Right kidney (tissue), 9 donors: ENCODE measurements at places on chromosomes 2 and 18.

DNA sequence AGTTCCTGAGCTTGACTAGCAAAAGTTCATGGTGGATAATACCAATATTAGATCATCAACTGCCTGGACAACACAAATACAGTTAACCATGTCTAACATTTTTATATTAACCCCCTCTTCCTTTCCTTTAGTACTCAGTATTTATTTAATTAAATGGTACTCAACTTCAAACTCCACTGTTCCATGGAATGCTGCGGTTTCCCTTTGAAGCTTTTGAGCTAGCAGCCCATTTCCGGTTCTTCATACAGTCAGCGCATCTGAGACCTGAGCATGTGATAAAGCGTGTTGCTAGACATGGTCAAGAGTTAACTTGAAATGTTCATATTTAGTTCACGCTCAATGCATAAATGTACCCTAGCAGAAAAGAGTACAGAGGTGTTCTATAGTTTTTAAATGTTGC, 278.4 kb downstream of the ALPK2 start:
- DNase-seq, result no peak

DNA sequence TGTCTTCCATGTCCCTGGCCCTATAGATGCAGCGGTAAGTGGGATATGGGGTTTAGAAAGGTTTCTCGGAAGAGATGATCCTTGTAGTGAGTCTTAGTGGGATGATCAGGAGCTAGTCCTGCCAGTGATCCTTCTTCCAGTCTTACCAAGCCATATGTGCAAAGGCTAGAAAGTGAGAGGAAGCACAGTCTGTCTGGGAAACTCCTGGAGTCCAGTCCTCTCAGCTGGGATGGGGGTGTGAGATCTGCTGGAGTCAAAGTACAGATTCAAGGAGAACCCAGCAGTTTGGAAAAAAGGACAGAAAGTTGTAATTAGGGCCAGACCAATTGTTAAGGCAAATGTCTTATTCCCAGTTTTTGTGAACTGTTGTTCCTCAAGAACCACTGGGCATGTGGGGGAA, 83.3 kb downstream of the LIMS1 start:
- DNase-seq, result no peak

DNA sequence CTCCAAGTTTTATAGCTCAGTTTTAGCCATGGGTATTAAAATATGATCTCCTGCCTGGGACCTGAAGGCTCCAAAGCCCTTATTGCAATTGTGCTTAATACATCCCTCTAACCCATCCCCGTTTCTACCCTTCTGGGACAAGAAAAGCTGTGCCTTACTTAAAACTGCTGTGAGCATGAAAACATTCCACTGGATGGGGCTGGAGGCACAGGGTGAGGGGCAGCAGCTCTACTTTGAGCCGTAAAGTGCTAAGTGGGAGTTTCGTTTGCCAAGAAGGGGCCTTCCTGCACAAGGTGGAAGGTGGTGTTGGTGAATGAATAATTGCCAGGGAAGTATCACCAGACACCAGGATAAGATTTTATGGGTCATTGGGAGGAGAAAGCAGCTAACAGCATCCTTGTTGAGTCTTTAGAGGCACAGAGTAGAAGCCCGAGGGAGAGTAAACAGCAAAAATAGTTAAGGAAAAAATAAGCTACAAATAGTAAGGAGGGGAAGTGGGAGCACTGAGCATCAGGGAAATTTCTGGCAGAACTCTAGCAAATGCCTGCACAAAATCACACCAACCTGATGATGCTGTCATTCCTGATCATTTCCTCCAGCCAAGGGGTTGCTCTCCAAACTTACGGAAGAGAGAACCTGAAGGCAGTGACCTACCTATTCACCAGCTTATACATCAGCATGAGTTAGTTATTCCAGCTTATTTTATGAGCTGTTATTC, 218.4 kb downstream of the MREG start:
- no peak for DNase-seq

- DNase-seq, result no peak
These were observed 120.5 kb downstream of the FAM124B start for GRCh38 chr2:224281374-224281773.

GRCh38 chr2:6750411-6751158, 115.1 kb downstream of the CMPK2 start:
- no peak for DNase-seq

DNA sequence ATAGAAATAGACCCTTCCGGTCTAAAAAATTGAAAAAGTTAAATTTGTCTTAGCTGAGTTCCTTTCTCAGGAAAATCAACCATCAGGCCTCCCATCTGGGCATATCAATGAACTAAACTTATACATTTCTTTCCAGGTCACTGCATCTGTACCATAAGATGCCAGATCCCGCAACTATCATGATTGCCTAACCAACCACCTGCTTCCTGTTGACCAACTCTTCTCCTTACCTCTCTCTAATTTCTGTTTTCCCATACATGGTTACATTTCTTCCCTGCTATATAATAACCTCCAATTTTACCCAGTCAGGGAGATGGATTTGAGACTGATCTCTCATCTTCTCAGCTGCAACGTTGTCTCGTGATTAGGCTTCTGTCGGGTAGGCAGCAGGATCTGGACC, 228.7 kb downstream of the FSIP2 start:
- DNase-seq, result no peak

DNA sequence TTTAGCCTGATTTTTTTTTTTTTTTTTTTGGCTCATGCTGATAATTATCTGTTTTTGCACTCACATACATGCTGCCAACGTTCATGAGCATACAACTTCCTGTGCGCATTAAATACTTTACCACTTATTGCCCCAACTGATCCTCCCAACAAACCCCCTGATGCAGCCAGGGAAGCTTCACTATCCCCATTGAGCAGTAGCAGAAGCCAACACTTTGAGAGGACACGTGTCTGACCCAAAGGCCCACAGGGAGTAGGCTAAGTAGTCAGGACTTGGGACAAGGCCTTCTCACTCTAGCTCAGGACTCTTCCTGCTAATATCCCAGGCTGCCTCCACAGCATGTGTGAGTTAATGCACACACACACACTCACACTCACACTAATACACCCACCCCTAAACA, 36.2 kb upstream of the MAT2A start:
- no peak for DNase-seq

DNA sequence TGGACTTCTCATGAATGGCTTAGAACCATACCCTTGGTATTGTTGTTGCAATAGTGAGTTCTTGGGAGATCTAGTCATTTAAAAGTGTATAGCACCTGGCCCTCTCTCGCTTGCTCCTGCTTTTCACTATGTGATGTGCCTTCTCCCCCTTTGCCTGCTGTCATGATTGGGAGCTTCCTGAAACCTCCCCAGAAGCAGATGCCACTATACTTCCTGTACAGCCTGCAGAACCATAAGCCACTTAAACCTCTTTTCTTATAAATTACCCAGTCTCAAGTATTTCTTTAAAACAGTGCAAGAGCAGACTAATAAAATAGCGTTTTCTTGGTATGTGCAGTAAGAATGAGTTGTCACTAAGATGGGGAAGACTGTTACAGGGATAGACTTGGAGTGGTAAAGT, 31.6 kb downstream of the BAZ2B start:
- DNase-seq, result no peak

- DNase-seq, result no peak
These were observed 155.5 kb downstream of the CD8B2 start for GRCh38 chr2:106642679-106643078.

DNA sequence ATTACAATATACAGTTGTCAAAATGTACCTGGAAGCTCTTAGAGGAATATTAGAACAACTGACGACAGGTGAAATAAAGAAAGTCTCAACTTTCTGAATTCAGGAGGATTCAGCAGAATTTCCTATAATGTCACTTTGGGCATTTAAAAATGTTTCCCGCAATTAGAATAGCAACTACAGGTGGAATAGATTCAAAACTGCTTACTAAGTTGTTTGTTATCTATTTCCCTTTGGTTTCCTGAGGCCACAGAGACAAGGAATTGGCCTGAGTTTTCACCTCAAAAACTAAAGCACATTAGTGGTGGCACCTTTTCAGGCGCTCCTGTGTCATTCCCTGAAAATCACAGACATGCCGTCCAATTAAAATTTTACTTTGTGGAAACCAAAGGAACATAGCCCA, 729.2 kb upstream of the FANCL start:
- no peak for DNase-seq

GRCh38 chr2:26072925-26073768, 39.3 kb downstream of the RAB10 start:
- DNase-seq, result no peak

DNA sequence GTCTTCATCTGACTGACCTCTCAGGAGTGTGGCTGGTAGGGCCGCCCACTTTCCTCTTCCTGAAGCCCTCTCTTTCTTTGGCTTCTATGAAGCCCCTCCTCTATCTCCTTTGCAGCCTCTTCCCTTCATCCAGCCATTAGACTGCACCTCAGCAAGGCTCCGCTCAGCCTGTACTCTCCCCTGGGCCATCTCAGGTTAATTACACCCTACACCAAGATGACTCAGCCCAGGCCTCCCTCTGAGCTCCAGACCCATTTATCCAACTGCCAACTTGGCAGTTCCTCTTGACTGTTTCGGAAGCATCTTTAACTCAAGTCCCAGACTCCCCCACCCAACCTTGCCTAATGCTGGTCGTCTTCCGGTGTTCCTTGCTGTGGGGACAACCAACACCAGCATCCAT, 5.8 kb upstream of the WNT6 start:
- DNase-seq, result no peak

- no peak for DNase-seq
These were observed 26.6 kb downstream of the RASGRP3 start for GRCh38 chr2:33503002-33503401.

DNA sequence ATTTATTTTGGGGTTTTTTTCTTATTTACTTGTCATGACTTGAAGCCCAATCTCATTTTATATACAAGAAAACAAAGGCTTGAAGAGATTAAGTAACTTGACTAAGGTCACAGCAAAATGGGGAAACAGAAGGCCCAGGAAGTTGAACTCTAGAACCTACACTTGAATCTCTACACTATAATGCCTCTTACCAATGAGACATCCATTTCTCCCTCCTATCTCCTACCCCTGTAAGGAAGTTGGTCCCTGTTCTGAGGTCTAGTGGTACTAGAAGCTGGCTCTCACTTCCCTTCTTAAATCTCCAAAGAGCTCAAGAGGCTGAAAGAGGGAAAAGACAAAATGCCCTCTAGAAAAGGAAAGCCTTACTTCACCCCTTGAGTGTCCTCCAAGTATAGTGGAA, 25.5 kb upstream of the IHH start:
- DNase-seq, result no peak

GRCh38 chr18:31590570-31590969, 1.1 kb upstream of the TTR start:
- no peak for DNase-seq

- no peak for DNase-seq
These were observed 52.2 kb downstream of the MARCO start for GRCh38 chr2:118994172-118994700.

GRCh38 chr18:8696749-8697211, 8.6 kb upstream of the MTCL1 start:
- no peak for DNase-seq

DNA sequence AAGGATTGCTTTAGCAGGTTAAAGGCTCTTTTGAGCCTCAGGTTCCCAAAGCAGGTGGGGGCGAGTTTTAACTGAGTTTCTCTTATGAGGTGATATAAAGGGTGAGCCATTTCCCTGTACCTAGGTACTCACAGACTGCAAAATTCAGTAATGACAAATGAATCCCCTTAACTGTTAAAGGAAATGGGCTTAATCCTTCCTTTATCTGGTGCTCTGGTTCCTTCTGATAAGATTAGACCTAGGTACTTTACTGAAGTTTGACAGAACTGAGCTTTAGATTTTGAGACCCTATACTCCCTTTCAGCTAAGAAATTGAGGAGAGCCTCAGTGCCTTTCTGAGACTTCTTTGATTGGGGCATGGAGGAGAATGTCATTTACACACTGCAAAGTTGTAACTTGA, 42.6 kb downstream of the STK17B start:
- DNase-seq, result no peak

DNA sequence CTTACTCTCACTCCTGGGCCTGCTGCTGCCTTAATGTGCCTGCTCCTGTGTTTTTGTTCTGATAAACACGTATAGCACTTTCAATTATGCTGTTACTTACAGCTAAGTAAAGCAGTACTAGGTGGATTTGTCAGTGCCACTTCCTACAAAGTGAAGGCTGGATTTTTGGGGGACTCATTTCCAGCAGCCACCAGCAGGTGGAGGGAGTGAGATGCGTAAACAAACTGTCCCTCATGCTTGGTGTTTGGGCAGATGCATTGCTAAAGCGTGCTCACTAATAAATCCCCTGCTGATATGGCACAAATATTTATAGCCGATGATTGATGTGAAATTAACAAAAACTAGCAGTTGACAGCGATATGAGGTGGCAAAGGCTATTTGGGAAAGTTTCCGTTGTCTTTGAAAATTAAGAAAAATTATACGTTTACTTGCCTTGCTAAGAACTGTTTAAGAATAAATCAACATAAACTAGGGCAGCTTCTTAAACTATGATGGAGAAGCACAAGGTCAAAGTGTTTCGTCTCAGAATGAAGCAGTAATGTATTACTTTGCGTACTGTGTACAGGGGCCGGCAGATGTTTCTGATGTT, 101.7 kb downstream of the AGAP1 start:
- DNase-seq, result peak; percentile 54

DNA sequence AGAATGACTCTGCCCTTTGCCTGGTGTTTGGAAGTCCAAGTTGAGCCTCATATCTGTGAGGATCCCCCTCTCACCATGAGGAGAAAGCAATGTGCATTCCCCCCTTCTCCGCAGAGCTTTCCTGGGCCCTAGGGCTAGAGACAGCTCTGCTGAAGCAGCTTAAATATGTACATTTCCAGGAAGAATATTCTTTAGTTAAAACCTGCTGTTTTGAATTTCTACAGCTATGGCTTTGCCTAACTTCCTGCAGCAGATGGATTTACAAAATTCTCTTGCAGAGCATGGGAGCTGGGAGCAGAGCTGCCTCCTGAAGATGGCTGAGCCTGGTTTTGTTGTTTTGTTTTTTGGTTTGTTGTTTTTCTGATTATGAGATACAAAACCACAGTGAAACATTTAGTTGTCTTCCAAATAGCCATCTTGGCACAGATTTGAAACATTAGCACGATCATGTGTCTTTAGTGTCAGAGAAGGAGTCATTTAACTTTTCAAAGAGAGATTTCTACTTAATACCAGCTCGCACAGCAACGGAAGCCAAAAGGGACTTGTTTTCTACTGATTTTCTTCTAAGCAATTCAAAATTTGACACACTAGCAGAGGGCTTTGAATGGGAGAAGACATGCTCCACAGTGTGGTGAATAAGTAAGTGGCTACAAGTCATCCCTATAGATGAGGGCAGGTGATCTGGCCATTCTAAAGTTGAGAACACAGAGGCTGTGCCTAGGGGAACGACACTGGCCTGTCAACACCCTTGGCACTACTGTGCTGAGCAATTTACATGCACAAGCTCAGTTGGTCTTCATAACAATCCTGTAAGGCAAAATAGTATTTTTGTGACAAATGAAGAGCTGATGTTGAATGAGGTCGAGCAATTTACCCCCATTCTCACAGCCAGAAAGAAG, 222.6 kb downstream of the MREG start:
- DNase-seq, result no peak

- DNase-seq, result no peak
These were observed 35.5 kb upstream of the HS6ST1 start for GRCh38 chr2:128354161-128354560.
